ENCODE measurements at places on chromosomes 16 and 17. TPM values are rescaled to one million over a fixed set of nuclear protein-coding genes. Genes with fewer than 3 reads are reported as not detected.

Gene CACNG5
- total RNA-seq = not detected

GRCh38 chr17:66675991-66676371 lies 158.9 kb upstream of the CACNG5 start:
- peak; percentile 2 for DNase-seq

Gene SOX9
- total RNA-seq = 30.1 TPM

Gene TRAPPC1
- total RNA-seq = 51.5 TPM

DNA sequence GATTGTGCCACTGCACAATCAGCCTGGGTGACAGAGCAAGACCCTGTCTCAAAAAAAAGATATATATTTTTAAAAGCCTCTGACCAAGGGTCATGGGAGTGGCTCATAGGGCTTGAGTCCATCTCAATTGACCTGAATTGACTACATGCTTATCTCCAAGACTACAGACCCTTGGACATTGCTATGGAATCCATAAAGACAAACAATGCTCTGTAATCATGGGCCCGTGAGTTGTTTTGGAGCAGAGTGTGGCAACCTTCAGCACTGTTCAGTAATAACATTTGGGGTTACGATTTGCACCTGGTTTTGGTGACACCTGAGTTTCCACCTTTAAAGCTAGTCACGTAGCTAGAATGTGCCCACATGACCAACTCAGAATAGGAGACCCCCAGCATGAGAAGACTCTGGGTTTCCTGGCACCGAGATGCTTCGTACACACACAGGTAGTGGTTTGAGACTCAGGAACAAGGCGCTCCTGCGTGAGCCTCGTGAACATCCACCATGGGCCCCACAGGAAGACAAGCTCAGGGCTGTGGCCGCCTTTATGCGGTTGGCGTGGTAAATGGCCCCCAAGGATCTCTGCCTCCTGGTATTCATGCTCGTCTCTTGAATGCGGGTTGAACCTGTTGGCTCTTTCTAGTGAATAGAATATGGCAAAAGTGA lies 66.6 kb upstream of the RPH3AL start:
- peak; percentile 5 for DNase-seq

Gene HS3ST3A1
- 2.1 TPM for total RNA-seq

- no peak for DNase-seq
Measured at GRCh38 chr17:50902372-50903353, 36.5 kb upstream of the TOB1 start.

Data from thyroid gland (tissue), 4 donors.